ENCODE measurements at places on chromosomes 12 and 14.

DNA sequence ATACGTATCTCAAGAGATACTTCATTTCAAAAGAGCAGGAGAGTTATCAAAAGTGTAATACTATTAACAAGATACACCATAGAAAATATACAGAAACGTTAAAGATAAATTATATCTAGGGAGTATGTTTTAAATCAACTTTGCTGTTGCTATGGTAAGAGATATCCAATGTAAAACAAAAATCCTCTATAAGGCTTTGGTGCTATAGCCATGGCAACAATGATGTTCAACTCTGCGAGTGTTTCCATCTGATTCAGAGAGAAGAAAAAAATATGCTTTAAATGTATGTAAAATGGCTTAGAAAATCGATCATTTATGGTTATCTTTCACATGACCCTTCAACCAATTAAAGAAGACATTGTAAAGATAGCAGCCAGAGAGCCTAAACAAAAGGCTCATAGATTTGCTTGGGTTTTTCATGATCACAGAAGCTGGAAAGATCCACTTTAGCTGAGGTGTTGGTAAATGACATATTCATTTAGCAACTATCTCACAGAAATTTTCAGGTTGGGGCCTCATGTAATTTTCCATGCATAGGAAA lies 387.0 kb upstream of the GARIN6 start:
- no peak for DNase-seq

GRCh38 chr14:76677534-76678145 lies 83.6 kb upstream of the VASH1 start:
- DNase-seq: no peak

GRCh38 chr12:25496098-25496587 lies 56.9 kb downstream of the LMNTD1 start:
- DNase-seq: no peak

DNA sequence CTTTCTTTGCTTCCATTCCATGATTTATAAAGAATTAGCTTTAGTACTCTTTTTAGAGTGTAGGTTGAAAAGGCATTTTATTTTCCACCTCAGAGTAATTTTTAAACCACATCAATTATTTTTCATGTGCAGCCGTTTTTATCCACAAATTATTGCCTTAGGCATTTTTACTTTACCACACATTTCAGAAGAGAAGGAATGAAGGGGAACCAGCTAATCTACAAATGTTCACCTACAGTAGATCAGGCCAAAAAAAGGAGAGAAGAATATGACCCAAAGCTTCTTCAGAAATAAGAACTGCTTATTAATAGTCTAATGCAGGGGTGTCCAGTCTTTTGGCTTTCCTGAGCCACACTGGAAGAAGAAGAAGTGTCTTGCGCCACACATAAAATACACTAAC lies 19.8 kb upstream of the NTN4 start:
- no peak for DNase-seq

GRCh38 chr12:88866881-88867280 lies 286.6 kb upstream of the KITLG start:
- no peak for DNase-seq

GRCh38 chr14:68779761-68780323 lies 13.0 kb downstream of the ZFP36L1 start:
- DNase-seq: no peak

- no peak for DNase-seq
Observed at GRCh38 chr14:51845811-51846210, 14.6 kb upstream of the GNG2 start.

GRCh38 chr14:85296456-85297210 lies 233.3 kb upstream of the FLRT2 start:
- no peak for DNase-seq

GRCh38 chr12:108846290-108846701 lies 11.1 kb downstream of the SSH1 start:
- DNase-seq: no peak

GRCh38 chr12:50258167-50258551 lies 25.2 kb downstream of the LIMA1 start:
- DNase-seq: no peak

GRCh38 chr14:104985675-104986486 lies at the start of gene CLBA1:
Gene CLBA1, plus strand, starts transcription at chr14:104985788. Its CDS starts 644 bp downstream, at chr14:104986432.
- peak; percentile 72 for DNase-seq

DNA sequence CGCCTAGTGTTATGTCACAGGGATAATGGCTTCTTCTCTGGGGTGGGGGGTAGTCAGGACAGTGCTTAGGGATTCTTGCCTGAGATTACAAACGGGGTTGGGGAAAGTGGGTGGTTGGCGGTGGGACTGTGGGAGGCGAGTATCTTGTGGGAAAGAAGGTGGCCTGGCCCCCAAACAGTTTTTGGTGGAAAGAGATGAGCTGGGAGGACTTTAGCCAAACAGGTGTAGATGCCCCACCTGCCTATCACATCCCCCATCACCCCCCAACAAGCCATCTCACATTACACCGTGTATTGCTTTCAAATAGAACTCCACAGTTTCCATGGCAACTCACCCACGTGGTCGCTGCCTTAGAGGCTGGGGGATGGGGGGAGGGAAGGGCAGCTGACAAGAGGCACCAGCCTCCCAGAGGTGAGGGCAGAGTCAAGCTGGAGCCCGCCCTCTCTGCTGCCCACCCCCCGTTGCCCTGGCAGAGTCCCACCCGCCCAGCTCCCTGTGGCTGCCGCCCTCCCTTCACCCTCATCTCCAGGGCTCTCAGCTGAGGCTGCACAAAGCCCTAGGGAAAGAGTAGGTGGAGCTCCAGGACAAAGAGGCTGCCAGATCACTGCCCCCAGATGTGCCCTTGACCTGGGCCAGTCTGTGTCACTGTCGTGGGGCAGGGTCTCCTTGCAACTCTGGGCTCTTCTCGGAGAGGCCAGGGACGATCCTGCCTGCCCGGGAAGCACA lies 98.3 kb downstream of the LRRC74A start:
- no peak for DNase-seq

DNA sequence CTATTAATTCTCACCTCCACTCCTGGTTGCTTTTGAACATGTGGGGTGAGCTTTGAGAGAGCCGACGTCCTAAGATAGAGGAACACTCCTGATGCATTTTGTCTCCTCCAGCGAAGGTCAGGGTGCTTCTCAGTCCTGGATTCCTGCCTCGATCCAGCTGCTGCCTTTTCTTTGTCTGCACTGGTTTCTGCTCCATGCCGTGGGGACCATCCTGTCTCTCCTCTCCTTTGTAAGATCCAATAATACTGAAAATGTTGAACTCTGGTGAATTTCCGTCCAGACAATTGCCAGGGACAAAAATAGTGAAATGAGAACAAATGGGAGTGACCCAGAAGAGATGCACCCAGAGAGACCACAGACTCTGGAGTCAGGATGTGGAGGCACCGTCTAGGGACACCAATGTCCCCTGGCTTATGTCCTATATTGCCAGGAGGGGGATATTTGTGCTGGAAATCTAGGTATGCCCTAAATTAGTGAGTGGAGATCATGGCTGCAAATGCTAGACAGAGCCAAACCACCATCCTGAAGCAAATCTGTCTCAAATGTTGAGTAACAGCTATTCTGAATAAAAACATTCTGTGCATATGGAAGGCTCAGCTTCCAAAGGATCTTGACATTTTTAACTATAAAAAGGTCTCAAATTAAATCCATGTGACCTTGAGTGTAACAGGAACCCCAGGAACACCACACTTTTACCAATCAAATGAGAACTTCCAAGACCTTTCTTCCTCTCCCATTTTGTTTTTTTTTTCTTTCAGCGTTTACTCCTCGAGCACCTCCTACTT lies 170.9 kb downstream of the PPM1H start:
- no peak for DNase-seq

GRCh38 chr14:97120611-97121031 lies 323.4 kb downstream of the VRK1 start:
- peak; percentile 19 for DNase-seq

DNA sequence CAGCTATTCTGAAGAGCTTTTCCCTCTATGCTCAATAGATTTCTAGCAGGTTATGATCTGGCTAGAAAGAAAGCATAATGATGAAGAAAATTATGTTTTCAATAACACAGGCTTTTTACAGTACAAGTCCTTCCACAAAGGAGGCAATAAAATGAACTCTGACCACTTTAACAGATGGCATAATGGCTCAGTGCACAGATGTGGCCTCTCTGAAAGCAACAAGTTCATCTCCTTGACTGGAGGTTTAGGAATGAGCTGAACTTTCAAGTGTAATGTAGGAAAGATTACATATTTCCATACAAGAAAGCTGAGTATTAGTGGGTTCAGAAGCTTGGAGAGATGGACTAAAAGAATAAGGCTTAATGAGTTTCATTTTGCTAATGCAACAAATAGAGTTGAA lies 147.4 kb downstream of the EFCAB11 start:
- no peak for DNase-seq

GRCh38 chr12:2960390-2960956 lies 1.3 kb downstream of the TEAD4 start:
- no peak for DNase-seq

DNA sequence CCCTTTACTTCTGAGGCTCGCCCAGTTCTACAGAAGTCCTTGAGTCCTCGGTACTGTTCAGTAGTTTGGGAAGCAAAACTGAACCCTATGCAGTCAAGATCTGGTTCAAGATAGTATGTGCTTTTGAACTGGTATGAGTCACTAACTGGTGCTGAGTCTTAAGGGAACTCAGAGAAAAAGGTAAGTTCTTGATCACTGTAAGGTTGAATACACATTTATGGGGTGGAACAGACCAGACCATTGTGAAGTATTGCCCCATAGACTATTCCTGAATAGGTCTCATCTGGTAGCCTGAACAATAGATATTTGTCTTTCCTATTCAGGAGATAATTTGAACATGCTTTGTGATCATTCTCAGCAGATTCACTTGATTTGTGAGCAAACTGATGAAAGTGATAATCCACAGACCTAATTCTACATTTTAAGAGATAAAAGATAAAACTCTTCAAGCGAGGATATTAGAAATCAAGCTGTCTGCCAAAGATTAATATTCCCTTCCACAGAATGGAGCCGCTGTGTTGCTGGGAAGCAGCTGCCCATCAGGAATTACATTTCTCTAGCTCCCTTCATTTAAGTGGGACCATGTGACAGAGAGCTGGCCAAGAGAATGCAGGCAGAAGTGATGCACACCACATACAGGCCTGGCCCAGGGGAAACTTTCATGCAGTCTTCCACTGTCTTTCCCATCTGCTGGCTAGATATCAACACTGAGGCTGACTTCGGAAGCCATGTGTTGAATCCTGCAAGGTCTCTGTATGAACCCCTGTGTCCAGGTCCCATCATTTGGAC lies 369.8 kb upstream of the GARIN6 start:
- DNase-seq: no peak

DNA sequence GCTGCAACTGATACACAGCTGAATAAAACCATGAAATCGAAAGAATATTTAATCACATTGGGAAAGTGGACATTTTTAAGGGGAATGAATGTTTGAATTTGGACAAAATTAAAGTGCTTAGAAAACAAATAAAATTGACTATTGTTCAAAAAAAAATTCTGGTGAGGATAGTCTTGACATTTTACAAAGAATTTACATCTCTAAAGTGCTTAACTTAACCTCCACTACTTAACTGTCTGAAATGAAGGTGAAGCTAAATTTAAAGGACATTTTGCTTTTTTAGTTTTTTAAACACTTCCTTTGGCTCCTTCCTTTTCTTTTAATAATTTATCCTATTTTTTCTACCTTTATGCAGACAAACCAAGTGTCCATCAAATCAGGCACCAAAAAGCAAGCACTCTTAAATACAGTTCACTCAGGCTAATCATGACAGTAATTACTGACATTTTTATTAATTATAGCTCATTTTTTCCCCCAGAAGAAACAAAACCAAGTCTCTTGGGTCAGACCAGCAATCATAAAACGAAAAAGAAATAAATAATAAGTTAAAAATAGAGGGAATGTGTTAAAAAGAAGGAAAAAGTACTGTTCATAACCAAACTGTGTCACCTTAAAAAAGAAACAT lies 5.7 kb upstream of the CCND2 start:
- no peak for DNase-seq

DNA sequence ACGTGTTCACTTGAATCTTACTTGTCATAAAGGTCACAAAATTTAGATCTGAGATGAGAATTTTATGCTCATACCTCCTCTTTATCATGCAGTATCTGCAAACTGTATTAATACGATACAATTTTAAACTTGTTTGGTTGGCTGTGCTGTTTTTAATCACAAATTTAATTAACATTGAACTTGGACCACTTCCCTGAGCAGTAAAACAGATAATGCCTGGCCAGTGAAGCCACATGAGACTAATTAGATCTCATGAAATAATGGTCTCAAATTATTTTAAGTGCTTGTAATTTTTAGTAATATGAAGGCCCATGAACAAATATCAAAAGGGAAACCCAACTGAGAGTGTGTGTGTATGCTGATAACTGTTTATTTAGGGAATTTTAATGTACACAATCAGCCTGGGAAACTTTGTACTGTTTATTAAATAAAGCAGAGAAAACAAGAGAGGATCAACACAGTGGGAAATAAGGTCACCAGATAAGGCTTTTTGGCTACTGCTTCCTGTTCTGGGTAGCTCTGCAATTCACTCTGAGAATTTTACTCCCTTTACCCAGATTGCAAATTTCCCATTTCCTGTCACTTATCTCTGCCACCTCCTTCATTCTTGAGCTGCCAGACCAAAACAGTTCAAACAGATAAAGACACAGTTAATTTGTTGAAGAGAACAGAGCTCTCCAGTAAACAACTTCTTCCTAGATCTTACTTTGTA lies 61.6 kb upstream of the GNPNAT1 start:
- DNase-seq: no peak

DNA sequence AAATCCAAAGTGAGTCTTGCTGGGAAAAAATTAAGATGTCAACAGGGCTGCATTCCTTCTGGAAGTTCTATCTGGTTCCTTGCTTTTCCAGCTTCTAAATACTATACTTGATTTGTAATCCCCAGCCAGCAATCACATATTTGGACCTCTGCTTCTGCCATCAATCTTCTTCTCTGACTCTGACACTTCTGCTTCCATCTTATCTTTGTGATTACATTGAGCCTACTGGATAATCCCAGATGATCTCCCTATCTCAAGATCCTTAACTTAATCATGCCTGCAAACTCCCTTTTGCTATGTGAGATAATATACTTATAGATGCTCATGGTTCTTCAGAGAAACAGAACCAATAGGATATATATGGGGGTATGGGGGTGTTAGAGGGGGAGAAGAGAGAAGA lies 49.9 kb upstream of the ZDHHC17 start:
- DNase-seq: no peak

DNA sequence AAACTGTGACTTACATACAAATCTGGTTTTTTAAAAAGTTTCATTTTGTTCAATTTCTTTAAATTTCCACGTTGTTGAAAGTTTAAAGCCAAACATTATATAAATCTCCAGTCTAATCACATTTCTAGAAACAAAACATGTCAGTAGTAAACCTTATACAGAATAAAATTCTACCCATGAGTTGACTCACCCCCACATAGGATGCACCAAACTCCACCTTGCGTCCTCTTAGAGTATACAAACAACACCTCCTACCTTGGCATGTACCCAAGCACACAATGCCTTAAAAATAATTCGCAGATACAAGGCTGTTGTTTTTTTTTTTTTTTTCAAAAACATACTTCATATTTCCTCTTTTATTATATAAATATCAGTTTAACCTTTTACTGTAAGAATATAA lies 3.3 kb downstream of the FBXL14 start:
- DNase-seq: no peak

DNA sequence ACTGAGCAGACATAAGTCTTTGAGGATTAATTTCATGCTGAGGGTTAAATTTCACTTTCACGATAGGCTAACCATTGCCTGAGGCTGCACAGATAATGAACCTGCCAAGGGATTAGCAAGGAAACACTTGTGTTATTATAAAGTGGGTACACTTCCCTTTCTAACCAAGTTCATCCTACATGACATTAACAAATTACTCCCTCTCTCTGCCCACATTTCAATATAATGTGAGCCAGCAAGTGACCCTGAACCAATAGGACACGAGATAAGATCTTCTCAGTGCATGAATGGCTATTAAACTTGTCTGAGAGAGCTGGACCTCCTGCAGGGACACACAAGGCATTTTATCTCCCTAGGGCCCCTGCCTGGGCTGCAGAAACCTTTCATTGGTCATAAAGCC lies 173.5 kb downstream of the PAX9 start:
- no peak for DNase-seq

Measured in stimulated activated CD4-positive, alpha-beta T cell treated with anti-CD3 and anti-CD28 coated beads, Interleukin-12 subunit alpha, Interleukin-12 subunit beta, amount 100 ng/mL, for 24 hours (primary cell).